ENCODE measurements at places on chromosomes 6 and 20.

GRCh38 chr6:2351807-2352431, 106.5 kb upstream of the GMDS start:
- no peak for DNase-seq

DNA sequence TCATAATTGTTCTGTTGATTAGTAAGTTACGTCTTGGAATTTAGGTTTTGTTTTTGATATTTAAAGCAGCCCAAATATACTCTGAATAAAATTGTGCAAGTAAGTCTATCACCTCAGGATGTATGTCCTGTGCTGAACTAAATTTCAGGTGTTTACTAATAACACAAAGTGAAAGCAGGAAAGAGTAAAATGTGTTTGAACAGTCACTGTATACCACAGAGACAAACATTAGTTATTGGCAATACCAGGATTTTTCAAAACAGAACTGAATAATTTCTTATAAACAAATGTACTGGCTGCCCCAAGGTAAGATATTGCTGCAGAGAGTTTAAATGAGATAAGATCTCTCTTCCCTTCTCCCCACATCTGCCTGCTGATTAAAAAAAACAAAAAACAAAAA, 404.7 kb upstream of the RUNX2 start:
- no peak for DNase-seq

GRCh38 chr6:91667596-91667995, 1080.7 kb upstream of the MAP3K7 start:
- DNase-seq = no peak

DNA sequence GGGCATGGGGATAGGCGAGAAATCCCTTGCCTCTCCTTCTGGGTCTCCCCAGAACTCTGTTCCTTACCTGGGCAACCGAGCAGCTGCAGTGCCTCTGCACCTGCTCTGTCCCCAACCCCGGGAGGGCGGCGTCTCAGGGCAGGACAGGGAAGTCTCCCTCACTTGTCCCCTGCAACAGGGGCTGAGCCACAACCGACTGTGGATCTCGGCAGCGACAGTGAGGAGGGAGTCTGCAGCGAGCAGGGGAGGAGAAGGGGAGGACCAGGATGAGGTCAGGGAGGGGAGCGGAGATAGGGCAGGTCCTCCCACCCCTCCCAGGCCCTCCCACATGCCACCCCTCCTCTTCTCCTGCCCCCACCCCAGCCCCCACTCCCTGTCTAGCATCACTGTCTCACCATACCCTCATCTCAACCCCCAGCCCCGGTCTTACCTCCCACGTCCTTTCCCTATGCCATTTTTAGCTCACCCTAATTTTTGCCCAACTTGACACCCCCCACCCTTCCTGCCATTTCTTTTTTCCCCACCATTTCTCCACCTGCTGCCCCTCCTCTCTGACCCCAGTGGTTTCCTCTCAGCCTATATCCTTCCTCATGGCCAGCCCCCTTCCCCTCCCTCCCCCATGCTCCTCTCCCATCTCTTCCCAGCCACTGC, at the start of gene TNXB:
Gene TNXB, minus strand, starts transcription at position 225 of the 651 bp plus-strand sequence. CDS start 11,140 bp downstream, outside the sequence.
- DNase-seq = no peak

DNA sequence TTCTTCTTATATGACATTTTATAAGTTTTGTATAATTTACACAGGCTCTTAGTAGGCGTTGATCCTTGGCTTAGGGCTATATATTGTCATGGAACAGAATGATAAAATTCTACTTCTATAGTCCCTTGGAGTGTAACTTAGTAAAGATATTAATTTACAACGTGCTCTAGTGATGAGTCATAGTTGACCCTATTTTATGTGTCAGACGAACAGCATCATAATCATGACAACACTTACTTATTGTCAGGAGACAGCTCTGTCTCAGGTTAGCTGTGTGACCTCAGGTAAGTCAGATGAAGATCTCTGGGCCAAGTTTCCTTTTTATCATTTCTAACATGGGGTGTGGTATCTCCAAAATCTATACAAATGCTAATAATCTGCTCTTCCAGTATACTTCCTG, 473.5 kb downstream of the UTRN start:
- DNase-seq = no peak

- DNase-seq = no peak
These were observed 14.8 kb downstream of the ARHGAP40 start for GRCh38 chr20:38616457-38616856.

DNA sequence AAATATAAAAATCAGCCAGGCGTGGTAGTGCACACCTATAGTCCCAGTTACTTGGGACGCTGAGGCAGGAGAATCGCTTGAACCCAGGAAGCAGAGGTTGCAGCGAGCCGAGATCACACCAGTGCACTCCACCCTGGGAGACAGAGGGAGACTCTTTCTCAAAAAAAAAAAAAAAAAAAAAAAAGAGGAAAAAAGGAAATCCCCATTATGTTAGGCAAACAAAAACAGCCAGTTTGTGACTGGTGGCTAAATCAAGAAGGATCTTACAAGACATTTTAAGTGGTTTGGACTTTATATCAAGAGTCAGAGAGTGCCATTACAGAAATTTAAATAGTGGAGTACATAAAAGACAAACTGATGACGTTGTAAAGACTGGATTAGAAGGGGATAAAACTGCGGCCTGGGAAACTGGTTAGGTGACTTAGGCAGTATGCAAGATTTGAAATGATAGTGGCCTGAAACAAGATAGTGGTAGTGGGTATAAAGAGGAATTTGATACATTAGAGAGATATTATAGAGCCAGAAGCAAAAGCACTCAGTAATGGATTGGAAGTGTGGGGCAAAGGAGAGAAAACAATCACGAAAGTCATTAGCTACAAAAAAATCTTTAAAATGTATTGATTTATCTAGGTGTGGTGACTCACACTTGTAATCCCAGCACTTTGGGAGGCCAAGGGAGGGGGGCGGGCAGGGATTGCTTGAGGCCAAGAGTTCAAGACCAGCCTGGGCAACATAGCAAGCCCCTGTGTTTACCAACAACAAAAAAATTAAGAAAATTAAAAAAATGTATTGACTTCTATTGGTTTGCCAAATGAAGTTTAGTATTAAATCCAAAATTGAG, 1.7 kb upstream of the MYO6 start:
- DNase-seq = no peak

- DNase-seq = peak; percentile 56
These were observed 11.7 kb downstream of the ADNP start for GRCh38 chr20:50919567-50919966.

DNA sequence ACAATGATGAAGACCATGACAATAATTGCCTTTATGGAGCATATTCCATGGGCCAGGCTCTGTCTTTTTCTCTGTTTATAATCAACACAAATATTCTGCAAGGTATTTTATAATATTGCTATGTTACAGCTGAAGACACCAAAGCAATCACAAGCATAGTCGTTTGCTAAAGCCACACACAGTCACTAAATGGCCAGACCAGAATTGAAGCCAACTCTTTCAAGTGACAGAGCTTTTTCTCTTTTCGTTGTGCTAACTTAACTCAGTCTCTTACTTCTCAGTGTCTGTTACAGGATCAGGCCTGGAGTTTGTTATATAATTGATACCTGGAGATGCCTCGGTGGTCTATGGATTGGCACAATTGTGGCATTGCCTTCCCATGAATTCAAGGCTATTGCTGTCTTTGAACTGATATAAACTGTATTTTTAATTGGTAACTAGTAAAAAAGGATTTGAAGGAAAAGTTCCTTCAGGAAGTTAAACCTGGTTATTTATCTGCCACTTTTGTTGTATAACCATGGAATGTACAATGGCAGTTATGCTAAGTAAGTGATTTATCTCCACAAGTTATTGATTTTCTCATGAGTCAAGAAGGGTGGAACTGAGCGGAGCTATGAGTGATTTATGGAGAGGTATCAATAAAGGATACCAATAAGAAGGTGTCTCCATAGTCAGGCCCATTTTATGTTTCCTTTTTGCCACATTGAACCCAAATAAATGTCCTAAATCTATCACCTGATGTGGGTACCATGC, 67.6 kb downstream of the PFDN4 start:
- DNase-seq = no peak

DNA sequence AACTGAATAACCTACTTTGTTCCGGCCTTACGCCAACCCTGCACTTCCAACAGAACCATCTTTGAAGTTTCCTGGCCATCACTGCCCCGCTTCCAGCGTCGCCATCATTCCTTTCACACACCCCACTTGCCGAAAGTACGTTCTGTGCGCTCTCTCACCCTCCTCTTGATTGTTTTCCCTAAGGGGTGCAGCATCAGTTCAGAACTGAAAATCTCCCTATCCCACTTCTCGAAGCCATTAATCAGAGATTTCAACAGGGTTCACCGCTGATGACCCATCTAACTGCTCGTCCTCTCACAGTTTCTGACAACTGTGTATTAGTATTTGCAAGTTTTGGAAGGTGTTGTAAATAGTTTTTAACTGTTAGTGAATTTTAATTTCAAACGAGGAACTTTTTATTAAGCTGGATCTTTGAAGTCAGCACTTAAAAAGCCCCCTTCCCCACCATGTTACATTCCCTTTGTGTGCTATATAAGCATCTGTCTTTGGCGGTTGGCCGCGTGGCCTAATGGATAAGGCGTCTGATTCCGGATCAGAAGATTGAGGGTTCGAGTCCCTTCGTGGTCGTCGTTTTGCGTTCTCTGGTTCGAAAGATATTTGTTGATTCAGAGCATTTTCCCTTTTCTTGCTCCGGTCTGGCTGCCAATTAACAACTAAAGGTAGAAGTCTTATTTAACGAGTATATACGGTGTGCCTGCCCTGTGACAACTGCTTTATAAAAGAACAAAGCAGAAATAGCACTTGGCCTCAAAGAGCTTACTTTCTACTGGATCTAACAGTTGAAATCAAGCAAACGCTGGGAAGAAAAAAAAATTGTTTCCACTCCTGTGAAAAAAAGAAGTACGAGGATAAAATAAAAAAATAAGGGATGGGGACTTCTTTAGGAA, 42.6 kb downstream of the TRIM27 start:
- DNase-seq = peak; percentile 54

DNA sequence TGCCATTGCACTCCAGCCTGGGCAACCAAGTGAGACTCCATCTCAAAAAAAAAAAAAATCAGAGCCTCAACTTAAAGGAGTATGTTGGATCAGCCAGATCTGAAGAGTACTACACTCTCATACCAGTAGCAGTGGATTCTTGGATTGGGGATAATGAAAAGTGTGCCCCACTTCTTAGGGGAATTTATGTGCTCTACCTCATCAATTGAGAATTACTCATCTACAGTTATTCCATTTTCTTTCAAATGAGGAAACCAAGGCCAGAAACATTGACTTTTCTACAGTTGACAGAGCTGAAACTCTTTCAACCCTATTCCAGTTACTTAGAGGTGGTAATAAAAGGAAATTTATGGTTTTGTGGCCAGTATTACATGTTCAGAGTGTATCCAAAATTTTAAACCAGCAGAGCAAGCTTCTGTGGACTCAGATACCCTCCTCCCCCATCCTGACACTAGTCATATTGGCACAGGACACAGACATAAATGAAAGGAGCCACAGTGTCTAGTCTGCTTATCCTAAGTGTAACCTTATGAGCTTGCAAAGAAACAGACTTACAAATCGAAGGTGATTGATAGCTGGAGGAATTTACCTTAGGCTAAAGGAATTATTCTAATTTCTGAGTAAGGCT, 51.2 kb downstream of the ORC3 start:
- no peak for DNase-seq

DNA sequence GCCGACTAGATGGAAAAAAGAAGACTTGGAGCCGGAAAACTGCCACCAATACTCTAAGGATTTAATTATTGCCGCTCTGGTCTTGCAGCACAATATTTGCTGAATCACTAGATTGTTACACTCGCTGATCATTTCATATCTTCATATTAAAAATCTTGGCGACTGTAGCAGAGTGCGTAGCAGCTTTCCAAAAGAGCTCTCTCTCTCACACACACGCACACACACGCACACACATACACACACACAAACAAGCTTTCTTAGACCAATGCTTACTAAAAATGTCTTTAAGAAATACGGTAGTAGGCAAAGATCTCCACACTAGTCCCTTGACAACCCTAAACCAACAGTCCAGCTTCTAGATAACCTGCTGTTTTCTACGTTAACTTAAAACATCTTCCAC, 7.7 kb downstream of the GRIK2 start:
- DNase-seq = no peak

- no peak for DNase-seq
These were observed 10.0 kb downstream of the GMPR start for GRCh38 chr6:16248271-16248853.

GRCh38 chr6:63352544-63353285, 32.9 kb upstream of the LGSN start:
- no peak for DNase-seq

DNA sequence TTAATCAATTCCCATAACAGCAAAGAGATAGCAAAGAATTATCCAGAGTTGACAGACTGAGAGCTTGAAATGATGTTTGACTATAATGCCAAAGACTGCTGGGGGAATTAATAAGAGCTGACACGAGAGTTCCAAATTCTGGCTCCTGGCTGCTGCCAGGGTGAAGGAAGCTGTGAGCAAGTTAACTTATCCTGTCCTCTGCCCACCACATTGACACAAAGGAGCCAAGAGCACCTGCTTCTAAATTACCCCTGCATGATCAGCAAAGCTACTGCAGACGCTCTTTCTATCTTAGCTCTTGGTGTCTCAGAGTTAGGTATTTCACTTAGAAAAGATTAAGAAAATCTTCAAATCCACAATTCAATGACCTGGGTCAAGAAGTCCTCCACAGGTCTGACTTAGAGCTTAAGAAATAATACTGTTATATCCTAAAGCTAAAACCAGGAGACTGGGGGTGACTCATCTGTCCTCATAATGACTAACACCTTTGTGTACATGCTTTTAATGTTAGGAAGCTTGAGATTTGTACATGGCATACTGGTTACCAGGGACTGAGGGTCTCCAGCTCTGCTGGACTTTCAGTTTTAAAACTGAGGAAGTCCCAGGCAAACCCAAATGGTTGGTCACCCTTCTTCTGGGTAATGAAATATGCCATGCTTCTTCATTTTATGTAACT, 13.2 kb upstream of the FRK start:
- DNase-seq = peak; percentile 19

GRCh38 chr6:124901084-124901483, 61.2 kb upstream of the RNF217 start:
- DNase-seq = no peak

DNA sequence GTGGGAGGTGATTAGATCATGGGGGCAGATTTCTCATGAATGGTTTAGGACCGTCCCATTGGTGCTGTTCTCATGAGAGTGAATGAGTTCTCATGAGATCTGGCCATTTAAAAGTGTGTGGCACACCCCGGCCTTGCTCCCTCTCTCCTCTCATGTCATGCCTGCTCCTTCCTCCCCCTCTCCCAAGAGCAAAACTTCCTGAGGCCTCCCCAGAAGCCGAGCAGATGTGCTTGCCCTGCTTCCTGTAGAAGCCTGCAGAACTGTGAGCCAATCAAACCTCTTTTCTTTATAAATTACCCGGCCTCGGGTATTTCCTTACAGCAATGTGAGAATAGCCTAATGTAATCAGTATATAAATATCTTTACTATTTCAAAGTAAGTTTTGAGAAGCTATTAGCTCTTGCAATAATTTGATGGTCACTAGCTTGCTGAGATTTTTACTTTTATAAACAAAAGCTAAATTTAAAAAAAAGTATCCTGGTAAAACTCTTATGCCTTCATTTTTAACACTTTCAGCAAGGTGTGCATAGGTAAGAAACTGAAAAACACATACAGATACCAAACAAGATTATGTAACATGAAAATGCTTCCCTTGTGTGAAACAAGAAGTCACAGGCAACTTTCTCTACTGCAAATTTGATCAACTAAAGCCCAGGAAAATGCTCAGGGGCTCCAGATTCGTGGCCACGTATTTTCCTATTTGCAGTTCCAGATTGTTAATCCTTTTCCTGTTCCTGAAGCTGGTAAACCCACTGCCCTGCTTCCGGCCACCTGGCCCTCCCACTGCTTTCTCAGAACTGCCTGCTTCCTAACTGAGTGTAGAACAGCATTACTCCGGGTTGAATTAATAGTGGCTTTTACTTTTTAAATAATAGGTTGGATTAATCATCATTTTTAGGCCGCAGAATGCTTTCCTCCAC, 395.1 kb upstream of the CNR1 start:
- DNase-seq = peak; percentile 14

Measured in MG63 (cell line).